ENCODE measurements at places on chromosomes 5 and 9. TPM values are rescaled to one million over a fixed set of nuclear protein-coding genes. Genes with fewer than 3 reads are reported as not detected.

- no peak overlapping the region for H3K4me3 ChIP-seq
- H3K36me3 ChIP-seq, result no peaks in the 10 kb centered on the region
- no peaks in the 10 kb centered on the region for H3K4me1 ChIP-seq
- H3K27ac ChIP-seq, result no peak overlapping the region
Observed at GRCh38 chr9:95820074-95820473, 55.4 kb upstream of the ERCC6L2 start.

GRCh38 chr5:132438917-132439316 lies 51.7 kb downstream of the IRF1 start:
- no peaks in the 10 kb centered on the region for H3K27me3 ChIP-seq
- H3K4me1 ChIP-seq, result peaks cover 35% of the 10 kb centered on the region
- H3K27ac ChIP-seq, result peak overlapping the region; percentile 75
- H3K4me3 ChIP-seq, result no peak overlapping the region
- DNase-seq, result no peak

DNA sequence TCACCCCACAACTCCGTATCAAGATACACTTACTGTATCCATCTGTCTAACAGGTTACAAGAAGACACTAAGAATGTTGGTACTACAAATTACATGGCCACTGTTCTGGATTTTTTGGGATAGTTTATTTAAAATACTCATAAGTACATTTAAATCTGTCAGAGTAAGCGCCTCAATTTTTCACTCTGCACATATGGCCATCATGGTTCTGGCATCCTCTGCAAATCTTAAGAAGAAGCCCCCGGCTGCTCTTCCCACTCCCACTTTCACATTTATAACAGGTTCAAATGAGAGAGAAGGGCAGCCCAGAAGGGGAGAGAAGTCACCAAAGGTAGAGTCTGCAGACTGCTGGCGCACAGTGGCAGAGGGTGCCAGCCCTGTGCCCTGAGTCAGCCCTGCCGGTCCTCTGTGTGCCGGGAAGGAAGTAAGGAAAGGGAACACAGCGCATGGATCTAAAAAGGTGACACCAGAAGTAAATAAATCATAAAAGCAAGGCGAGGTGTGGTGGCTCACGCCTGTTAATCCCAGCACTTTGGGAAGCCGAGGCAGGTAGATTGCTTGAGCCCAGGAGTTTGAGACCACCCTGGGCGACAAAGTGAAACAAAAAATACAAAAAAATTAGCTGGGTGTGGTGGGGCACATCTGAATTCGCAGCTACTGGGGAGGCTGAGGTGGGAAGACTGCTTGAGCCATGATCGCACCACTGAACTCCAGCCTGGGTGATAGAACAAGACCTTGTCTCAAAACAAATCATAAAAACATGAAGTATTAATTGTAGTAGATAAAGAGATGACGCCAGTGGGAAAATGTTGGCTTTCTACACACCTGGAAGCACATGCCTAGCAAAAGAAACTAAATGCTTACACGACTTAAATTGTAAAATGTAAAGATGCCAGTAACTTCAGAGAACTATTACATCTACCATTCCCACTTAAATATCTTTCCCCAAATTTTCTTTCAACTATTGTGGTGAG lies 30.0 kb downstream of the RNF130 start:
- H3K27me3 ChIP-seq, result no peaks in the 10 kb centered on the region
- DNase-seq, result no peak
- no peak overlapping the region for H3K27ac ChIP-seq
- no peak overlapping the region for H3K4me3 ChIP-seq
- peaks cover 9% of the 10 kb centered on the region for H3K36me3 ChIP-seq

DNA sequence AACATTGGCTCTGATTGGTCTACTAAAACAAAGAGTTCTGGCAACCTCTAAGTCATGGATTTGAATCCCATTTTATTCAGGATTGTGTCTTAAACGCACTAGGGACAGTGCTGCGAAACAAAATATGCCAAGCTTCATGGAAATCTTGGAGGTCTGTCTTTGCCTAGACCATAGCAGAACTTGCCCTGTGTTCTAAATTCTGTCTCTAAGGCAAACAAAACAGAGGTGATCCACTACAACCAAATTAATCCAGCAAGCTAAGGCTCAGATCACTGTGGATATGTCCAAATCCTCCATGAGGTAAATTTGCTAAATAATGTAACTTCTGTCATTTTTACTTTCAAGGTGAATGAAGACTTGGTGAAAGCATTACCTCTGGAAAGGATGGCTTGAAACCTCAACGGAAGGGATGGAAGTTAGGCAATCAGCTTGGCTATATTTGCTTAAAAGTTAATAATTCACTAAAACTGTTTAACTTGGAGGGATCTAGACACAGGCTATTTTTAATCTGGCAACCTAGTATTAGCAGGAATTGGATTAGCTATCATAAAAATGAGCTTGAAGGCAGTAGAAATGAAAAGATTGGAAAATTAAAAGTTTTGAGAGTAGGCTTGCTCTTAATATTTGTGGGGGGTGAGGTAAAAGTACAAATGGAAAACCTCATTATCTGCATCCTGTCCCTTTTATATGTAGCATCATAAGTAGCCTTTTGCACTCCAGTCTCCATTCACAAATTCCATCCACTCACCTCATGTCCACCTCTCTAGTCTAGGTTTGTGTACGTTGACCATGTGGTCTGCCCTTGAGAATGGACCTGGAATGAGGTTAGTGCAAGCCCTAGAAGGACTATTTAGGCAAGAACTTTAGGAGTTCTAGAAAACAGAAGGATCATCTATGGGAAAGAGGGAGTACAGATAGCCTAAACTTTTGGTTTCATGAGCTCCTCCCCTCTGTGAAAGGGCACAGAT lies 176.2 kb downstream of the SMC2 start:
- H3K4me1 ChIP-seq, result no peaks in the 10 kb centered on the region
- no peaks in the 10 kb centered on the region for H3K36me3 ChIP-seq
- no peak overlapping the region for H3K27ac ChIP-seq

- no peak overlapping the region for H3K4me3 ChIP-seq
- DNase-seq, result no peak
- no peaks in the 10 kb centered on the region for H3K27me3 ChIP-seq
- no peak overlapping the region for H3K27ac ChIP-seq
Observed at GRCh38 chr9:86163503-86163902, 64.1 kb upstream of the GOLM1 start.

DNA sequence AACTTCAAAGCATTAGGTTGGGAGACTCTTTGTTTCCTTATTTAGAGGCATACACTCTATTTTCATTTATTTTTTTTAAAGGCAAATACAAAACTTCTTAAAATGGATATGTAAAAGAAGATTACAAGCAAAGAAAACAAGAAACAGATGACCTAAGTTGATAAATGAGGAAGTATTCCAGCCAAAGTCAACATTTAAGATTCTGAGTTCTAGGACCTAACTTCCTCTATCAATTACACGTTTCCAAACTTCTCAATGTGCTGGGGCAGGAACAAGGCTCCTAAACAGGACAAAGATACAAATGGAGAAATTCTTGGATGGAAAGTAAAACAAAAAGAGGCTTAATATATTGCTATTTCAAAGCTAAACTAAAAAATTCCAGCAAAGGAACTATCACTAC lies 89.5 kb downstream of the TLE1 start:
- H3K27ac ChIP-seq, result no peak overlapping the region
- H3K4me3 ChIP-seq, result no peak overlapping the region
- no peak for DNase-seq
- H3K4me1 ChIP-seq, result no peaks in the 10 kb centered on the region

- no peak for DNase-seq
- no peaks in the 10 kb centered on the region for H3K27me3 ChIP-seq
- H3K4me3 ChIP-seq, result no peak overlapping the region
- H3K4me1 ChIP-seq, result no peaks in the 10 kb centered on the region
- H3K36me3 ChIP-seq, result no peaks in the 10 kb centered on the region
Observed at GRCh38 chr9:114226246-114227055, 71.1 kb downstream of the COL27A1 start.

DNA sequence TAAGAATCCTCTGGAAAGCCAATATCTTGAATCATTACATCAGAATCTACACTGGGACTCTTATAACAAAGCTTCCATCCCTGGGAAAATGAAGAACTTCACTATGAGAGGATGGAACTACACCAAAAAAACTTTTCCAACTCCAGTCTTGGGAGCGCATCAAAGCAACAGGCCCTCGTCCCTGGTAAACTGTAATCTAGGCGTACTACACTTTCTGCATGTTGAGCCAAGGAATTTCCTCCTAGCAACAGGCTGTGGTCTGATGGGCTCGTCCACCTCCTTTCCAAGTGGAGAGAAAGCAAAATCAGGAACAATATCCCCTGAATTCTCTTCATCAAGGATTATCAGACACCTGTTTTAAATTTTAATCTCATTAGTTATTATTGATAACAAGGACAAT lies 94.1 kb downstream of the NFIB start:
- H3K27ac ChIP-seq, result no peak overlapping the region
- no peaks in the 10 kb centered on the region for H3K27me3 ChIP-seq
- H3K4me3 ChIP-seq, result no peak overlapping the region
- DNase-seq, result peak; percentile 76
- H3K4me1 ChIP-seq, result peaks cover 47% of the 10 kb centered on the region

DNA sequence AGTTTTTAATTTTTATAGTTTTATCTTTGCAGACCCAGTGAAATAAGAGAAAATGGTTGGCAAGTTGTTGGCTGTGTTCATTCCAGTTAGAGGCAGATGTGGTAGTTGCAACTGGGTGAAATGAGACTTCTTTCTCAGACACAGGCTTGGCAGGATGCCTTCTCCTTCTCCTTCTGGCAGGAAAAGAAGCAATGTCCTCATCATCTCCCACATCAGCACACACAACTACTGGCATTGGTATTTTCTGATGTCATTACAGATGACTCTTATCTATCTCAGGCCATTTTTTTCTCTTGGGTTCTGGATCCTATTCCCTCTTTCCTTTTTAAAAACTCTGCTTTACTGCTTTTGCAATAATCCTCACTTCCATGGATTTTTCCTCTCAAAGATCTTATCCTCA lies 103.3 kb upstream of the EDIL3 start:
- no peak overlapping the region for H3K4me3 ChIP-seq
- H3K4me1 ChIP-seq, result no peaks in the 10 kb centered on the region
- no peaks in the 10 kb centered on the region for H3K36me3 ChIP-seq
- H3K27me3 ChIP-seq, result no peaks in the 10 kb centered on the region

- no peak overlapping the region for H3K27ac ChIP-seq
- no peaks in the 10 kb centered on the region for H3K27me3 ChIP-seq
- no peak overlapping the region for H3K4me3 ChIP-seq
- no peak for DNase-seq
Observed at GRCh38 chr5:130995254-130995515, 169.9 kb downstream of the HINT1 start.

DNA sequence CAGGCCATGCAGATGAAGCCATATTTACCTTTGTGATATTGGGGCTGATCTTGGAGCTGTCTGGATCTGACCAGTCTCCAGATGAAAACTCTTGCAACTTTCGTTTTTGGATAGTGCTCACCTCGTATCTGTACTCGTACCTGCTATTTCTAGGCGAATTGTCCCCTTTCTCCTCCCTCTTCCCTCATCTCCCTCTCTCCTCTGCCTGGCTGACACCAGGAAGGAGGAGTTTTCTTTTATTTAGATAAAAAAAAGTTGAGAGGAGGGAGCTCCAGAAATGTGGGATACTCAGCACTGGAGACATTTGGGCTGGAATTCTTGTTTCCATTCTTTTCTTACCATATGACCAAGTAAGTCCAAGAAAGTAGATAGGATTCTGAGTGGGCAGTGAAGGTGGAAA lies 54.6 kb upstream of the ABL1 start:
- peaks cover 6% of the 10 kb centered on the region for H3K4me1 ChIP-seq
- H3K36me3 ChIP-seq, result no peaks in the 10 kb centered on the region
- peak; percentile 40 for DNase-seq

- no peaks in the 10 kb centered on the region for H3K4me1 ChIP-seq
- no peak overlapping the region for H3K27ac ChIP-seq
- H3K4me3 ChIP-seq, result no peak overlapping the region
- H3K36me3 ChIP-seq, result no peaks in the 10 kb centered on the region
Observed at GRCh38 chr9:27303219-27303618, 6.3 kb upstream of the EQTN start.

- no peak for DNase-seq
- H3K27me3 ChIP-seq, result no peaks in the 10 kb centered on the region
Observed at GRCh38 chr9:36120705-36121104, 15.8 kb upstream of the GLIPR2 start.

- no peak overlapping the region for H3K4me3 ChIP-seq
- H3K27me3 ChIP-seq, result no peaks in the 10 kb centered on the region
- peak; percentile 52 for DNase-seq
- H3K36me3 ChIP-seq, result peaks cover 24% of the 10 kb centered on the region
- H3K4me1 ChIP-seq, result no peaks in the 10 kb centered on the region
Observed at GRCh38 chr9:69223605-69224004, 49.5 kb downstream of the TJP2 start.

DNA sequence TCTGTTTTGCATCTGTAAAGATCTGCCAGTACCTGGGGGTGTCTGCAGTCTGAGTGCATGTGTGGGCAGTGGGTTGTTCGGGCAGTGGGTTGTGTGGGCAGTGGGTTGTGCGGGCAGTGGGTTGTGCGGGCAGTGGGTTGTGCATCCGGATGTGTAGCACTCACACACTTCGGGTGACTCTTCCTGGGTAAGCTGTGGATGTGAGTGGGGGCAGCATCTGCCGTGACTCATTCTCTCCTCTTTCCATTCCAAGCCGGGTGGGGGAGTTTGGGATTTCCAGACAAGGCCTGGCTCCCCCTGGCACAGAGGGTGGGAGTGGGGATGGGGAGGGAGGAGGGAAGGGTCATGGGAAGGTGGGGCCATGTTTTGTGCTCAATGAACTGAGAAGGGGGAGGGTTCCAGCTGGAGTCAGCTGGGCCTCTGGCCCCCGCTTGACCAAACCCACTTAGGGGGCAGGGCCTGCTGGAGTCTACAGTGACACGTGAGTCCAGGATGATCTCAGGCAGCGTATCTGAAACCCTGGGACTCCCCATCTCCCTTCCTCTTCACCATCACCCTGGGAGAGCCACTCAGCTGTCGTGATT lies 8.3 kb downstream of the CRB2 start:
- H3K27ac ChIP-seq, result no peak overlapping the region
- peak; percentile 64 for DNase-seq
- H3K36me3 ChIP-seq, result no peaks in the 10 kb centered on the region
- H3K27me3 ChIP-seq, result peaks cover 2% of the 10 kb centered on the region

GRCh38 chr5:63554191-63554590 lies 408.1 kb downstream of the HTR1A start:
- no peaks in the 10 kb centered on the region for H3K36me3 ChIP-seq
- no peak overlapping the region for H3K27ac ChIP-seq
- H3K4me3 ChIP-seq, result no peak overlapping the region
- H3K4me1 ChIP-seq, result no peaks in the 10 kb centered on the region

DNA sequence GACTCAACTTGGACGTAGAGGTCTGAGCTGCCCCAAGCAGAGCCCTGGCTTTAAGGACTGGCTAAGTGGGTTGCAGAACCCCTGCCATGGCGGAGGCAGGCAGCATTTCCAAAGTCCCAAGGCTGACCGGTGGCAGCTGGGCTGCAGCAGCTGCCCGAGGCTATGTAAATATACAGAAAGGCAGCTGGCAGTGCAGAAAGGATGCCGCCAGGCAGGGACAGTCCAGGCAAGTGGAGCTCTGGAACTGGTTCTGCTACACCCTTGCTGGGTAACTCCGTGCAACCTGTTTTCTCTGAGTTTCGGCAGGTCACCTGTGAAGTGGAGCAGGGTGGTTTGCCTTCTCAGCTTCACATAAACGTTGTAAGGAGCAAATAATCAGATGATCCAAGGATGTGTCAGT lies 46.0 kb downstream of the SHB start:
- H3K4me3 ChIP-seq, result no peak overlapping the region
- H3K27me3 ChIP-seq, result no peaks in the 10 kb centered on the region
- H3K36me3 ChIP-seq, result no peaks in the 10 kb centered on the region
- peak; percentile 67 for DNase-seq
- H3K4me1 ChIP-seq, result peaks cover 61% of the 10 kb centered on the region
- peak overlapping the region; percentile 81 for H3K27ac ChIP-seq

Gene NR2F1-AS1
- 8.9 TPM for total RNA-seq

Gene MAP1B
- total RNA-seq, result 29.3 TPM

Gene TMOD1
- 7.8 TPM for total RNA-seq

Gene CCDC152
- total RNA-seq, result 1.3 TPM

Gene GPR21
- total RNA-seq, result 3.7 TPM

Gene NEURL1B
- 26.4 TPM for total RNA-seq

Gene CCDC180
- 34.3 TPM for total RNA-seq

Gene NR5A1
- 0.09 TPM for total RNA-seq

Gene RLN1
- total RNA-seq, result 0.48 TPM

Data from lung (tissue), 17 donors.